ENCODE measurements at places on chromosomes 3 and 15.

- DNase-seq = no peak
Observed at GRCh38 chr3:48306860-48307530, 26.5 kb downstream of the SPINK8 start.

DNA sequence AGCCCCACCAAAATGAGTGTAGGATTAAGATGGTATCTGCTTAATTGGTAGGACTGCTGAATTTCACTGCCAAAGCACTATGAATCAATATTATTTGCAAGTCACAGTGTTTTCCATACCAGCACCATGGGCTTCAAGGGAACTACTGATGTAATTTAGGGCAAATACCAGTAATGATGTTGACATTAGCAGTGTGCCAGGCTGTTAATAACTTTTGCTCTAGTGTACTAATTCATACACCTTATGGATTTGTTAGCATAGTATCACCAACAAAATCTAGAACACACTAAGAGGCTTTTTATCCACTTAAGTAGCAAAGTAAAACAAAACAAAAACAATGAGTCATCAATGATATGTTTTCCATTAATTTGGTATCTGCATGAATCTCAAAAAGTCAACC is 888.2 kb downstream of the CADM2 start:
- no peak for DNase-seq

DNA sequence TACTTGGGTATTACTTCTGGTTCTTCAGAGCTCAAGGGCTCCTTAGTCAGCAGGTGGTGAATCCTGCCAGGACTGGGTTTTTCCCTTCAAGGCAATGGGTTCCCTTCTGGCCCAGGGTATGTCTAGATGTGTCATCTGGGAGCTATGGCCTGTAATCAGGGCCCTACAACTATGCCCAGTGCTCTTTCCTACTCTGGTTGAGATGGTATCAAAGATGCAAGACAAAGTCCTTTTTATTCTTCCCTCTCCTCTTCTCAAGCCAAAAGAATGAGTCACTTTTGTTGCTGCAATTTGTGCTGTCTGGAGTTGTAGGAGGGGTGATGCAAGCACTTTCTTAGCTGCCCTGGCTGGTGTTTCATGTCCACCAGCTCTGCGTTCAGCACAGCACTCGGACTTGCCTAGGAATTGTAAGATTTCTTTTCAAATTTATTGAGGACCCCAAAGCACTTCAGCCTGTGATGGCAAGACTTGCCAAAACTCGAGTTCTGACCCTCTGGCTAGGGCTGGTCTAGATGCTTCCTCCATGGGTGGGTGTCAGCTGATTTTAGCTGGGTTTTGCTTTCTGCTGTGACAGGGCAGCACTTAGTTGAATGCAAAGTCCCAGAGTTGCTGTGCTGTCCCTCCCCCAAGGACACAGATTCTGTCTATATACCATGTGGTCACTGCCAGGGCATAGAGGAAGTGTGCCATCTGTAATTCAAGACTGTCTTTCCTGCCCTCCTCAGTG is 129.2 kb upstream of the CBLB start:
- no peak for DNase-seq

DNA sequence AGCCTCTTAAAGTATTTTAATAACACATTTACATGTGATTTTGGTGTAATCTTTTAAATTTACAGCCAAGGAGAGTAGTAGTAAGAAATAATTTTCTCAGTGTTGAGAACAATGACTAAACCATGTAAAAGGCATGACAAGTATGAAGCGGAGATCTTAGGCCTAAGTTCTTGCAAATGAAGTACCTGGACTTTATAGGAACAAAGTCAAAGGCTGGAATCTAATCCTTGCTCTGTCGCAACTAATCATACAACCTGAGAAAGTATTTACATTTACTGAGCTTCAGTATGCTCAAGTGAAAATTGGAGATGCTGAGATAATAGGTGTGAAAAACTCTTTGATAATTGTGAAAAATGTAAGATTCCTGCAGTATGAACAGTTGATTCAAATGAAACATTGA is 86.4 kb upstream of the VGLL3 start:
- no peak for DNase-seq

DNA sequence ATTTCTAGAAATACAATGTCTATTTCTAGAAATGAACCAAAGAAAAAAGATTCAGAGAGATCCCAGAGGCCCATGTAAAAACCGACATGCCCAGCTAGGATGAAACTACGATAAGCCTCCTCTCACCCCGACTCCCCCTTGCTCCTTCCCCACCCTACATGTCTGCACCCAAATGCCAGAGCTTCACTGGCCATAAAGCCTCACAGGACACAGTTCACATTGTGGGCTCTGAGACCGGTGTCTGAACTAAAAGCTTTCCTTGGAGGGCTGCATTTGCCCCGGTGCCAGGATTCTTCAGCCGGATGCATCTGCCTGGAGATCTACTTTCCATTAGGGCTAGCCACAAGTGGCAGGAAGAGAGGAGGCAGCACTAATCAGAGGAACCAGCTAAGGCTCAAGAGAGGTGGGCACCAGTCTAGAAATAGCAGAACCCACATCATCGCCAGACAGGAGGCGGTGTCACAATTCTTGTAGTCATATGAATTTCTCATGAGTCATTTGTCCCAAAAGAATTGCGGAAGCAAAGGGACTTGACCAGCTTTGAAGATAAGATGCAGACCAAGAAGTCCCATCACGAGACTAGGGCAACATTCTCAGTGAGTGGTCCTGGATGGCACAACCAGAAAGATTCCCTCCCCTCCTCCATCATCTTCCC is 353.6 kb downstream of the NTRK3 start:
- peak; percentile 51 for DNase-seq

DNA sequence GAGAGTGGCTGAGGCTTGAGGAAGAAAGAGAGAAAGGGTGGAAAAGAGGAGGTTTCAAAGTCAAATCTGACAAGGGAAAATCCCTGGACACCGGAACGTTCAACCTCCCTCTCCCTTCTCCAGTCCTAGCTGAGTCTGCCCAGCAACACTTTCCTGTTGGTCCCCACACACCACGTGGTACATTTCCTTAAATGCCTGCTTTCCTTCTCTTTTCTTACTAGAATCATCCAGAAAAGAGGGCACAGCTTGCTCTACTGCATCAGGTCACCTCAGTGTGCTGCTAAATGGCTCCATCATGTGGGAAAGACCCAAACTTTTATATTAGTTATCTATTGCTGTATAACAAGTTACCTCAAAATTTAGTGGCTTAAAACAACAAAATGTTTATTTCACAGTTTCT is 181.2 kb downstream of the NECTIN3 start:
- peak; percentile 83 for DNase-seq

- DNase-seq = peak; percentile 60
Observed at GRCh38 chr3:60080648-60081047, 1030.8 kb upstream of the CFAP20DC start.
